ENCODE measurements at places on chromosomes 5 and 9.

- DNase-seq, result no peak
These were observed 184.3 kb downstream of the CTNND2 start for GRCh38 chr5:11719888-11720481.

GRCh38 chr5:172082180-172082579 lies 75.7 kb upstream of the FBXW11 start:
- DNase-seq, result no peak

- DNase-seq, result no peak
These were observed 29.7 kb upstream of the LTC4S start for GRCh38 chr5:179764056-179764455.

GRCh38 chr5:74167206-74167929 lies 473.2 kb downstream of the ENC1 start:
- DNase-seq, result peak; percentile 31

DNA sequence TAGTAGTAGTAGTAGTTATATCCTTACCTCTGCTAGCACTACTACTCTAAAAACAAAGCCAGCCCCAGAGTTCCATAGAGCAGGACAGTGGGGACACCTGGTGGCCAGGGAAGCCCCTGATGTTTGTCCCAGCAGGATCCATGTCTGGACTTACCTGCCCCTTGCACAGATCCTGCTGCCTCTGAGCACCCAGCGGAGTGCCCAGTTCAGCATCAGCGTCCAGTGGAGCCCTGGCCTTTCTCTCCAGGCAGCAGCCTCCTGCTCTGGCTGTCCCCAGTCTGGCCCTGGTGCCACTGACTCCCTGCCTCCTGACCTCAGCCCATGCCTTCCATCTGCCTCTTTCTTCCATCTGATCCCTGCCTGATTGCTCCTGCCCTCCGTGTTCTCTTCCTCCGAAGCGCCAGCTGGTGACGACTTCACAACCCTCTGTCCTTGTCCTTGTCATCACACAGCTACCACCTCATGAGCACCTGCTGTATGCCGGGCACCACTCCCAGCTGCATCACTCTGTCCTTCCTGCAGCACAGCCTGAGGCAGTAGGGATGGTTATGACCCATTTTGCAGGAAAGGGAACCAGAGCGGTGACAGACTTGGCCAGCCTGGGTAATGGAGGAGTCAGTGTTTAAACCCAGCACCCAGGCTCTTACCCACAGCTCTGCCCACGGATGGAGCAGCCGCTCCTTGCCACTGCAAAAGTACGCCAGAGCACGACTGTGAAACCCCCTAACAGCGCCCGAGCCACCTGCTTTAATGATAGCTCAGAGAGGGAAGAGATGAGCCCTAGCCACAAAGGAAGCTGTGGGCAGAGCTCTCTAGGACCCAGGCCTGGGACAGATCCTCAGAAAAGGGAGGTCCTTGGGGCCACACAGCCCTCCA lies 11.5 kb downstream of the SARDH start:
- no peak for DNase-seq

- DNase-seq, result no peak
These were observed 177.2 kb upstream of the MAP3K1 start for GRCh38 chr5:56638061-56638621.

- no peak for DNase-seq
These were observed 265.1 kb downstream of the ARL15 start for GRCh38 chr5:54045077-54045792.

DNA sequence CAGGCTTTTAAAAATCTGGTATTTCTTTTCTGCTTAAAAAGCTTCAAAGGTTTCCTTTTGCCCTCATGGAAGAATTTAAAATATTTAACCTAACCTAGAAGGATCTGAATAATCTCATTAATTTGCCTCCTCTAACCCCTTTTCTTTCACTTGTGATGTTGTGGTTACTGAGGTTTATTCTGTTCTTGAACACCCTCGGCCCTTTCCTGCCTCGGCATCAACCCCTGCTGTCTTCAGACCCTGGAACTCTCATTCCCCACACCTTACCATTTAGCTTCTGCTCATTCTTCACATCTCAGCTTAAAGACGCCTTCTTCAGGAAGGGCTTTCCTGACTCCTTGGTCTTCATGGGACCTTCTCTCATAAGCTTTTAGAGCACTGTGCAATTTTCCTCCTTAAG lies 131.4 kb upstream of the MAN2A1 start:
- DNase-seq, result no peak

DNA sequence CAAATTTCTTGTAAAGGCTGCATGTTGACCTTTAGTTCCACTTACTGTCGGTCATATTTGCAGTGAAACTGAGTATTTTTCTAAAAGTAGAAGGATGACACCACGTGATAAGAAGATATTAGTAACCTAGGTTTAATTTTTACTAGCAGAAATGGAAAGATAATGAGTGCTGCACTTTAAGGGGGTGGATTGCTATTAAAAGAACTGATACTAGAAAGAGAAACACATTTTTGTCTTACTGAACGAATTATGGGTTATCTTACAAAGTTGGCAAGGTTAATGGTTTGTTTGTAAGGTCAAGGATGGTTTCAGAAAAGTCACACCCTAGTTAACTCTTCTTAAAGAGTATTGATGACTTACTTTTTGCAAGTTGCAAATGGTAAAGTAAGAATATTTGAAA lies 2.4 kb downstream of the MACIR start:
- no peak for DNase-seq

GRCh38 chr5:64775291-64775690 lies 6.6 kb downstream of the CWC27 start:
- no peak for DNase-seq

DNA sequence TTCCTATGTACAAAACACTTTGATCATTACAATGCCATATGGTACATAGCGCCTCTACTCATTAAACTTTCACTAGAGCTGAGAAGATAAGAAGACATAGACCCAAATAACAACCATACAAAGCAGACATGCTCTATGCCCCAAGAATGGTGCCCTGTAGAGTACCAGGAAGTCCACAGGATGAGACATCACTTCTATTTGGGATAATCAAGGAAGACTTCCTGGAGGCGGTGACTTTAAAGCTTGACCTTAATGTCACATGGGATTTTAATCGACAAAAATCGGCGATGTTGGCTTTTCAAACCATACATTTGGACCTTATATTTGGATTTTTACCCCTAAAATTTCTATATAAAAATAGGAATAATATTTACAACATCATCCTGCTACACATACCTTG lies 224.3 kb upstream of the MAP3K1 start:
- DNase-seq, result no peak

GRCh38 chr5:151740958-151741373 lies 17.5 kb downstream of the ATOX1 start:
- no peak for DNase-seq

- peak; percentile 34 for DNase-seq
These were observed 57.9 kb downstream of the STX17 start for GRCh38 chr9:99964336-99964735.

- no peak for DNase-seq
These were observed 220.6 kb upstream of the DMAC1 start for GRCh38 chr9:8020186-8020585.

DNA sequence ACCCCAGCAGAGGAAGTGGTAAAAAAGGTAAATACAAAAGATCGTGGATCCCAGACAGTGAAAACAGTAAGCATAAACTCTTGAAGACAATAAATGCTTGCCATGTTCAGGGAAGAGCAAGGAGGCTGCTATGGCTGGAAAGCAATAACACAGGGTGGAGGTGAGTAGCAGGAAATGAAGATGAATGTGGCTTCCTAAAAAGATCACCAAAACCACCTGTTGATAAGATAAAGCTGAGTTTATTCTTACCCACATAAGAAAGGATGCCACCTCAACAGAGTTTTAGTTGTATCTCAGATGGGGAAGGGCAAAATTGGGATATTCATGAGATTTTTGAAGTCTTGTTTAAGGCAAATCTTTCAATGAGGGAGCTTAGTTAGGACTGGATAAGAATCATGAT lies 273.3 kb downstream of the MSX2 start:
- DNase-seq, result no peak

DNA sequence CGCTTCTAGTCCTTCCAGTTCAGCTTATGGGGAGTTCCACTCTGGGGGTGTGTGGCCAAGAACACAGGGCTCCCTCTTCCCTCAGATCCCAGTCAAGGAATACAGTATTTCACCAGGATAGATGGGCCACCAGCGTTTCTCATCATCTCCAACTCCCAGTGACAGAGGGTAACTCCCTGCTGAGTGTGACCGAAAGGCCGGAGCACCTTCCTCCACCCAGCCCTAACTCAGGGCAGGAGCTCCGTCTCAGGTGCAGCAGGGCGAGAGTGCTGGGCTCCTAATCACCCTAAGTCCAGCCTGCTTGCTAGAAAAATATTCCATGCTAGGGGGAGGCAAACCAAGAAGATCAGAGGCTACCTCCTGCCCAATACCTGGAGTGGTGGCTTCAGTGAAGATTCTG lies 102.6 kb downstream of the ADAMTS2 start:
- DNase-seq, result no peak

- DNase-seq, result no peak
These were observed 399.9 kb upstream of the ADAMTSL1 start for GRCh38 chr9:18074041-18074440.

- peak; percentile 42 for DNase-seq
These were observed 273.3 kb upstream of the ANKRD55 start for GRCh38 chr5:56506211-56506965.

- DNase-seq, result no peak
These were observed 51.6 kb downstream of the SLC1A1 start for GRCh38 chr9:4541856-4542255.

- no peak for DNase-seq
These were observed 1.5 kb downstream of the FCHO2 start for GRCh38 chr5:72957337-72957736.

- DNase-seq, result peak; percentile 50
These were observed 183.4 kb downstream of the PAPPA start for GRCh38 chr9:116337015-116337414.

- no peak for DNase-seq
These were observed 9.0 kb upstream of the LRRTM2 start for GRCh38 chr5:138884094-138884493.

GRCh38 chr5:168707716-168708695 lies 128.8 kb upstream of the PANK3 start:
- no peak for DNase-seq

DNA sequence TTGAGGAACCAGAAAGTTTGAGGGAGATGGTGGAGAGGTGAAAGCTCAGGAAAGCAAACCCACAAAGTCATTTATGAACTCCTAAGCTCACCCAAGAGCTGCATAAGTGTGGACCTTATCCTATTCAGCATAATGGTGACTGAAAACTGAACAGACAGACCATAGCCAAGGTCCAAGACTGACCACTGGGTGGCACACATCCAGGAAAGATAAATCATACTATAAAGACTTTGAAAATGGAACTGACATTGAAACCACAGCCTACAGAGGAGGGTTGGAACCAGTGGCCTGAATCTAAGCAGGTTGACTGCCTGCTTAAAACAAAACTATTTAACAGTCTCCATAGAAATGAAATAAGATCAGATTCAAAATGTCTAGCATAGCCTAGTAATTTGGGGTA lies 121.0 kb upstream of the RGS7BP start:
- DNase-seq, result no peak

DNA sequence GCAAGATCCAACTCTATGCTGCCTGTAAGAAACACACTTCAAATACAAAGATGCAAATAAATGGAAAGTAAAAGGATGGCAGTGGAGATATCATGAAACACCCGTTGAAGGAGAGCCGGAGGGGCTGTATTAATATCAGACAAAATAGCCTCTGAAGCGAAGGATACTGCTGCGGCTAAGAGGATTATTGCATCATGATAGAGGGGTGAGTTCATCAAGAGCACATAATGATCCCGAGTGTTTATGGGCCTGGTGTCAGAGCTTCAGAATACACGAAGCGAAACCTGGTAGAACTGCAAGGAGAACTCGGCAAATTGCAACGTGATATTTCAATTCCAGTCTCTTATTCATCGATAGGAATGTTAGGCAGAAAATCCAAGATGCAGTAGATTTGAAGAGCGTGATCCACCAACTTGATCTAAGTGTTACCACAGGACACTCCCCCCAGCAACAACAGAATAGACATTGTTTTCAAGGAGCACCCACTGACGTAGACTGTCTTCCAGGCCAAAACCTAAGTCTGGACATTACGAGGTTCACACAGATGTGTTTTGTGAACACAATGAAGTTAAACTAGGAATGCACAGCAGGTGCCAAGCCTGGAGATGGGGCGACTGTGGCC lies 27.7 kb upstream of the QSOX2 start:
- no peak for DNase-seq

- no peak for DNase-seq
These were observed 20.0 kb downstream of the TMEFF1 start for GRCh38 chr9:100492952-100493351.

GRCh38 chr5:168282120-168282519 lies 9.3 kb upstream of the WWC1 start:
- peak; percentile 63 for DNase-seq

GRCh38 chr5:37875051-37875787 lies 35.4 kb upstream of the GDNF start:
- peak; percentile 47 for DNase-seq

- no peak for DNase-seq
These were observed 7.6 kb downstream of the RNU6ATAC start for GRCh38 chr9:134156564-134157377.

- no peak for DNase-seq
These were observed 56.8 kb downstream of the DRD1 start for GRCh38 chr5:175387144-175387543.

DNA sequence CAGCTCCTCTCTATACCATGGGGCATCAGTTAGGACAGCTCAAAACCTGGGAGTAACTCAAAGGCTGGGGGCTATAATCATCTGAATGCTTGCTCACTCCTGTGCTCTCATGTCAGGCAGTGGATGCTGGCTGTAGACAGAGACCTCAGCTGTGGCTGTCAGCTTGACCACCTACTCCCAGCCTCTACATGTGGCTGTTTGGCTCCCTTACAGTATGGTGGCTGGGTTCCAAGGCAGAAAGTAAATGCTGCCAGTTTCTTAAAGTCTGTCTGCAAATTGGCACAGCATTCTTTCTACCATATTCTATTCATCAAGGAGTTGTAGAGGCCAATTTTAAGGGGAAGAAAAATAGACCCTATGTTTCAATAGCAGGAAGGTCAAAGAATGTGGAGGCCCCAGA lies 66.9 kb downstream of the TMC1 start:
- no peak for DNase-seq

- no peak for DNase-seq
These were observed 164.2 kb upstream of the PTGER4 start for GRCh38 chr5:40515476-40515875.

DNA sequence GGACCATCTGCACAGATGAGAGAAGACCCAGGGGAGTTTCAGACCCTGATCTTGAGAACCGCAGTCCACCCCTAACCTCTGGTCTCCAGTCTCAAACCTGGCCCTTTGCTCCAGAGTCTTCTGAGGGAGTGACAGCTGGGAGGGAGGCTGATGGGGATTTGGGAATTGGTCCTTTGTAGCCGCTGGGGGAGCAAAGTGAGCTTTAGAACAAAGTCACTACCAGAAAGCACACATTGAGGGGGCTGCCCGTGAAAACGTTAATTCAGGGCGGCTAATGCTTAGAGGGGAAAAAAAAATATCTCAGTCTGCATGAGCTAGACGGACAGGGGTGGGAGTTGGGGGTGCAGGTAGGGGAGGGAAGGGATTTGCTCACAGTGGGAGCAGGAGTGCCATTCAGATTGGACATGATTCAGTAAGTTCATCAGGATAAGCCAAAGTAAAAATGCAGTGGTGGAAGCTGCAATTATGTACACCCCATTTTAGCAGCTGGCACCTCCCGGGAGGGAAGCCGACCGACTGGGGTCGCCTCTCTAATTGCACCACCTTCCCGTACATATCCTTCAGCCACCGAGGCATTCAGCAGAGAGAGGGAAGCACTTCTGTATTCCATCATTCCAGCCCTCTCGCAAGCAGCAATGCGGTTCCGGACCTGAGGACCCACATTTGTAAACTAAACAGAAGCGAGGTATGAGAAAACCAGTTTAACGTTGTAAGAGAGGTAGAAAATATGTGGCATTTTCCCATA lies 123.4 kb upstream of the RETREG1 start:
- no peak for DNase-seq

- no peak for DNase-seq
These were observed 4.0 kb downstream of the LMBRD2 start for GRCh38 chr5:36147681-36148080.

Measured in fibroblast of skin of left biceps (primary cell).